ENCODE measurements at places on chromosomes 5 and 9.

GRCh38 chr9:23232831-23233230 lies 593.2 kb downstream of the ELAVL2 start:
- DNase-seq: no peak

DNA sequence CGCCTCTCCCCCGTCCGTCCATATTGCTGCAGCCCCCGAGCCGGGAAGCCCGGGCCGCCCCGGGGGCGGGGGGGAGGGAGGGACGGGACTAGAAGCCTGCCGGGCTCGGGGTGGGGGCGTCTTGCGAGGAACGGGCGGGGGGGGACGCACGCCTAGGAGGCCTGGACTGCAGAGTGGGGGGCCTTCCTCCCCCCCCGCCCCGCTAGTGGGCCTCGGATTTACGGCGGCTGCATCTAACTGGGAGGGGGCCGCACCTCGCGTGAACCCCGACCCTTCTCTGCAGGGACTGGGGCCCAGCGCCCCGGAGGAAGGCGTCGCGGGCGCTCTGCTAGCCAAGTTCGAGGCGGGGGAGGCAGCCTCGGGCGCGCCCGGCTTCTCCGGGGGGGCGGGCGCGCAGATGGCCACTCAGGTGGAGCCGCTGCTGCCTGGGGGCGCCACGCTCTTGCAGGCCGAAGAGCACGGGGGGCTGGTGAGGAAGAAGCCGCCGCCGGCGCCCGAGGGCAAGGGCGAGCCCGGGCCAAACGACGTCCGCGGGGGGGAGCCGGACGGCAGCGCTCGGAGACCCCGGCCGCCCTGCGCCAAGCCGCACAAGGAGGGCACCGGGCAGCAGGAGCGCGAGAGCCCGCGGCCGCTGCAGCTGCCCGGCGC lies at the start of gene LARP1:
LARP1 (plus strand) TSS at position 17 of the 648 bp plus-strand sequence; CDS start at position 398, 381 bp downstream.
- DNase-seq: no peak

- no peak for DNase-seq
Measured at GRCh38 chr5:136295914-136296313, 69.4 kb downstream of the TRPC7 start.

DNA sequence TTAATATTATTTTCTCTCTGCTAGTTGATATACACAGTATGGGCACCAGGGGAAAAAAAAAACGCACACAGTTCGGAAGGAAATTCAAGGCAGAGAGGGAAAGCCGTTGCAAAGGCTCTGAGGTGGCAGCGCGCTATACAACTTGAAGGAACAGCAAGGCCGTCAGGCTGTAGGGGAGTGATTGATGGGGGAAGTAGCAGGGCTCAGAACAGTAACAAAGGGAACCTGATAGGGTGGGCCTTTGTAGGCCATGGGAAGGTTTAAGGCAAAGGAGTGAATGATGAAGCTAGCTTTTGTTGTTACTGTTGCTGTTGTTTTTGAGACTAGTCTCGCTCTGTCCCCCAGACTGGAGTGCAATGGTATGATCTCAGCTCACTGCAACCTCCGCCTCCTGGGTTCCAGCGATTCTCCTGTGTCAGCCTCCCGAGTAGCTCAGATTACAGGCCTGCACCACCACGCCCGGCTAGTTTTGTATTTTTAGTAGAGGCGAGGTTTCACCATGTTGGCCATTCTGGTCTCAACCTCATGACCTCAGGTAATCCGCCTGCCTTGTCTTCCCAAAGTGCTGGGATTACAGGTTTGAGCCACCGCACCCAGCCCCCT lies 27.0 kb downstream of the AQP7 start:
- DNase-seq: no peak

GRCh38 chr9:70696694-70697335 lies 282.4 kb upstream of the KLF9 start:
- no peak for DNase-seq

Data from stimulated activated CD4-positive, alpha-beta T cell treated with anti-CD3 and anti-CD28 coated beads, TNF-alpha, amount 100 ng/mL, for 1 hour (primary cell).